AG09319 (cell line): ENCODE measurements at places on chromosomes 6 and 20.

DNA sequence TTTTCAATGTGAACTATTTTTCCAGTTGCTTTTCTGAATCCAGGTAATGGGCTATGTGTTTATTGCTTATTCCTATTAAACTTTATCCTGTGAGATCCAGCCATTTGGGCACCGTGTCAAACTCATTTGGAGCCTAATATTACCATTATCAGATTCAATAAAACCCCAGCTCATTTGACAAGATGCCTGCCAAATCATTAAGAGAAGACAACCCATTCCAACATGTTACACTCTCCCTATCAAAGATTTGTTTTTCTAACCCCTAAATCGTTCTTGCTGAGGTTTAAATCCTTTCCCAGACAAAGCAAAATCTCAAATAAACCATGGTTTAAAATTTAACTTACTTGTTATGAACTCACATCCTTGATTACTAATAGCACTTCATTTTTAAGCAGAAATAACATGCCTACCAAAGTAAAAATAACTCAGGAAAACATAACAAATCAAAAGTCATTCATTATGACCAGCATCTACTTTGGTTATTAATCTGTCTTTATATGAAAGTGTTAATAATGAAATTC is 130.0 kb upstream of the TCF21 start:
- no peak for DNase-seq

GRCh38 chr20:44714701-44715498 is at the start of gene CCN5:
Gene CCN5 (plus strand): TSS chr20:44715369. CDS start chr20:44715391, 22 bp downstream.
- no peak for DNase-seq

DNA sequence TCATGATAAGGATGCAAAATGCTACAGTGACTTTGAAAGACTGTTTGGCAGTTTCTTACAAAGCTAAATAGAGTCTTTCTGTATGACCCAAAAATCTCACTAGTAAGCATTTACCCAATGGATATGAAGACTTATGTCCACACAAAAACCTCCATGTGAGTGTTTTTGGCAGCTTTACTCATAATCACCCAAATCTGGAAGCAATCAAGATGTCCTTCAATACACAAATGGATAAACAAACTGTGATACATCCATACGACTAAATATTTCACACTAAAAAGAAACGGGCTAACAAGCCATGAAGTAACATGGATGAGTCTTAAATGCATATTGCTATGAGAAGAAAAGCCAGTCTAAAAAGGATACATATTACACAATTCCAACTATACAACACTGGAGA is 117.2 kb downstream of the PDE10A start:
- DNase-seq: no peak

DNA sequence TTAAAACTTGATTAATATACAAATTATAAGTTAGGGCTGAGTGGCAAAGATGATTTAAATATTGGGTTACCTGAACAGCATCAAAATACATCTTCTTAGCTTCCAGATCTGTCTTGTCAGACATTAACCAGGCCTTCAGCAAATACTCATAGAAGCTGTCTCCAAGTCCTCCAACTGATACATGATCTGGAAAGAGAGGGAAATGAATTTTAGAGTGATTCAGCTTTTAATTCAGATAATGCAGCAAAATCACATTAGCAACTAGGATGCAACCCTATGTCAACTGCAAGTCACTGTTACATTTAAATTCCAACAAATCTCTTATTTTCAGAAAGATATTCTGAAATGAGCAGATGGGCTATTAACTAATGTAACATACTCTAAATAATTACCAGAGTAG is 115.2 kb upstream of the FAM184A start:
- DNase-seq: no peak

DNA sequence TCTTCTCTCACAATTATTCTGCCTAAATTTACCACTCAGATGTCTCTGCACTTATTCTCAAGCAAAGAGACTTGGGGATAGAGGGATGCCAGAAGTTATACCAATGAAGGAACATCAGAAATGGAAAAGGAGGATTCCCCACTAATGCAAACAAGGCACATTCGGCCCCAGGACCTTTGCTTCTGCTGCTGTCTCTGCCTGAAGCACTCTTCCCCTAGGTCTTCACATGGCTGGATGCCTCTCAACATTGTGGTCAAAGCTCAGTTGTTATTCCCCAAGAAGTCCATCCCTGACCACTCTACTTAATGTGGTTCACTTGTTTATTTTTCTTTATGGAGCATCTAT is 508.7 kb downstream of the DOK5 start:
- no peak for DNase-seq

GRCh38 chr6:129136751-129137150 is 253.8 kb downstream of the LAMA2 start:
- DNase-seq: no peak

DNA sequence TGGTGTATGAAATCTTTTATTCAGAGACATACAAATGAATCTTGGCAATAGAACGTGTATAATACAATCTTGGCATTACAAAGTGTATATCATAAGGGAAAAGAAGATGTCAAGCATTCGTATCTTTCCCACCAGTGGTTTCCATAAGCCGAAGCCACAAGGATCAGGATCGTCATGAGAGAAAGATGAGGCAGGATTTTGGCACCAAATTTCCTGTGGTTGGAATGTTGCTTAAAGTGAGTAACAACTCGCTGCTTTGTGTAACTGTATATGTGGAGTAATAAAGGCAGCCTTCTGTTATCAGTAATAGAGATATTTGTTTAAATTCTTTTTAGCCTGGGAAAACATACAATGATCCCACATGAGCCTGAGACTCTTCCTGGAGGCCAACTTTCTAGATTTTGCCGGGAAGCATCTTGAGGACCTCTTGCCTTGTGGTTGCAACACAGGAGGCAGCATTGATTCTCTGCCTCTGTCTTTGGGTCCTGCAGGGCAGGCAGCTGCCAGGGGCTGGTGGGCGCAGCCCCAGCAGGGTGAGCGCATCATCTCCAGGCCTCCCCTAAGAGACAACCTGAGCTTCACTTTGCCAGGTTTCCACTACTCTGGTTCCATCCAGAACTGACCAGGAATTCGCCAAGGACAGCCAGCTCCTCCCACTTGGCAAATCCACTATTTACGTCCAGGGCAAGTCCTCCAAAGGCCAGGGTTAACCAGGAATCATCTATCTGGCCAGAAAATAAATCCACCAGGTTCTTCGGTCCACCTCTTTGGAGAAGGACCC is 230.9 kb upstream of the SULF2 start:
- peak; percentile 91 for DNase-seq

DNA sequence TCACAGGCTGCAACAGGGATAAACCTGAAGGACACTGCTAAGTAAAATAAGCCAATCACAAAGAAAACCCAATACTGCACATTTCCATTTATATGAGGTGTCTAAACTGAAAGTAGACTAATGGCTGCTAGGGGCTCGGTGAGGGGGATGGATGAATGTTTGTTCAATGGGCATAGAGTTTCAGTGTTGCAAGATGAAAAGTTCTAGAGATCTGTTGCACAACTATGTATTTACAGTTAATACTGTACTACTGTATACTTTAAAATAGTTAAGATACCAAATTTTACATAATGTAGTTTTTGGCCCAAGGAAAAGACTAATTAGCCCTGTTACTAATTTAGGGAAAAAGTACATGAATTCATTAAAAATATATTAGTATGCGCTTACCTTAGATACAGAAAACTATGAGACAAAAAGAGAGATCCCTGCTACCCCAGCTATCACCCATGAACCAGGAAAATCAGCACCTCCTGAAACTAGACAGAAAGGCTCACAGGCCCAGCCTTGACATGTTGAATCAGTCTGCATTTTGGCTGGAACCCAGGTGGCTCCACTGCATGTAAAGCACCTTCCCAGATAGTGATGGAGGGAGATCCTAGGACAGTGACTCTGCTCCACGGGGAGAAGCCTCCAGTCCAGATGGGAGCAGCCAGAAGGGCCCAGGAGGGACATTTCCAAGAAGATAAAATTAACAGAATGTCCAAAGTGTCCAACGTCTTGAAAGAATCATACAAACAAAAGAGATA is 16.1 kb downstream of the HLA-F start:
- DNase-seq: no peak

DNA sequence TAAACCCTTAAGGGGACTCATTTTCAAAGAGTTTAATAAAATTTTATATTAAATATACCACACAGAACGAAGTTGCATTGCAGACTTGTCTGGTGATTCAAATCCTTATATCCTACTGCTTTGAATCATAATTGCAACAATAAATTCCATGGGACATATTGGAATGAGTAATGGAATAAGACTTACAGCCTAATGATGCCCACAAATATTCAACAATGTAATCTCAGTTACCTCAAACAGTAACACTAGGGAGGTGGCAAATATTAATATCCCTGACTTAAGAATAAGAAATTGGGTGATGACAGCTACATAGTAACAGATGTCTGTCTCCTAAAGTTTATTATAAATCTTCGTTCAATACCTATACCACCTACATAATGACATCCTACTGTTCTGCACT is 52.6 kb downstream of the BMP5 start:
- DNase-seq: no peak

DNA sequence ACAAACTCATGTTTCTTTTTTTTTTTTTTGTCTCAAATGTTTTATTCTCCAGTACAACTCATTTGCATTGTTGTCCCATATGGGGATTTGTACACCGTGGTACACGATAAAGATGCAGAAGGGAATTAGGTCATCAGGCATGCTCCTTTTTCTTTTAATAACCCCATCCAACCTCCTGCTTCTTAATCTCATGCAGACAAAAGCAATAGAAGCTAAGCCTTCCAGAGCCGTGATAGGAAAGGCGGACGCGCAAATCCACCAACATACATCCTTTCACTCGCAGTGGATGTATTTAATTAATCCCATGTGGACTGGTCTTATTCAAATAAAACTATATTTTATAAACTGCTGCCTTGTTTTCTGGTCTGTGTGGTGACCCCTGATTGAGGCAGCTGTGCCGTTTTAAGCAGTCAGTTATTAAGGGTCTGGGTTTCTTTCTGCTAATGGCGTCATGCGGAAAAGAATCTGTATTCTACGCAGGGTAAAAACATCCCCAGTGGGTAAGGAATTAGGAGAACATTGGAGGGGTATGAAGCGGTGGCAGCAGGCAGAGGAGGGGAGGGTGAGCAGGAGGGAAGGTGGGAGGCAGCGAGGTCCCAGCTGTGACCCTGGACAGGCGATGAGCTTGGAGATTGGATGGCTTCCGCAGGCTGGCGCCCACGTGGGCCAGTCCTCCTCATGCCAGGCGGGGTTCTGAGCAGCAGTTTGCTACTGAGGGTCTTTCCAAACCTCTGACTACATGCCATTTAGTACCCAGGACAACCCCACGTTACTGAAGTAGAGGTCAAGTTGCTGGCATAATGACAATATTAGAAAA is 172.8 kb downstream of the LINC00237 start:
- no peak for DNase-seq

GRCh38 chr6:17178326-17178725 is 76.5 kb downstream of the STMND1 start:
- DNase-seq: no peak

GRCh38 chr6:145815309-145816274 is 997 bp upstream of the FBXO30 start:
- no peak for DNase-seq

DNA sequence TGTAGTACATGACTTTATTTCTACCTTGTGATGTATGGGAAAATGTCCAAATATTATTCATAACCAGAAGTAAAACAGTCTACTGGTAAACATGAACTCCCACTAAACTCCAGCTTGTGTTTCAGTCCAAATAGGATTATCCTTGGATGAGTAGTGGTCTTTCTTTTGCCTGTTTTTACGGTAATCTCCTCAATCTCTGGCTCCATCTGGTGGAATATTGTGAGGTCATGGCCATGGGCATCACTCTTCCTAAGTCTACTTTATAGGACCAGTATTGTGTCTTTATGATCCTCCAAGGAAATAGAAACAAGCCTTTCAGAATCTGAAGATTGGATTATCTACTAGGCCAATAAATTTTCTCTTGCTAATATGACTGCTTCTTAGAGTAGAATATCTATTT is 505.0 kb downstream of the BMP2 start:
- no peak for DNase-seq

DNA sequence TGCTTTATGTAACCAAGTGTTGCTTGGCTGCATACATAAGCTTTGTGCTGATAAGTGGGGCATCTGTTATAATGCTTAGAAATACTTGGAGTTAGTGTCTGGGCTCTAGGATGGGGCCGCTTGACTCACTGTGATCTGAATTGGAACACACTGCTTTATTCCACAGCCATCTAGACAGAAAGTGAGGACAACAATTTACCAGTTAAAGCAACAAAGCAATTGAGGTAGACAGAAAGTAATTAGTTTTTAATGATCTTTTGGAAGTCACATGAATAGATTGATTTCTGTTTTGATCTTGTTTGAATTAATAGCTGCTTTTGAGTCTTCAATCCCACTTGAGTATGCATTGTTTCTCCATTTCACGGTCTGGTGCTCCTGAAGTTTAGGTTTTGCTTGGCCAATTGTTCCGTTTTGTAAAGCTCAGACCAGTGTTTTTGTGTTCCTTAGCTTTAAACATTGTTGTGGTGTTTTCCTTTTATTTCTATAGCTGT is 157.5 kb downstream of the TRMT11 start:
- DNase-seq: no peak

- no peak for DNase-seq
Observed at GRCh38 chr6:162181741-162182401, 545.7 kb downstream of the PRKN start.

DNA sequence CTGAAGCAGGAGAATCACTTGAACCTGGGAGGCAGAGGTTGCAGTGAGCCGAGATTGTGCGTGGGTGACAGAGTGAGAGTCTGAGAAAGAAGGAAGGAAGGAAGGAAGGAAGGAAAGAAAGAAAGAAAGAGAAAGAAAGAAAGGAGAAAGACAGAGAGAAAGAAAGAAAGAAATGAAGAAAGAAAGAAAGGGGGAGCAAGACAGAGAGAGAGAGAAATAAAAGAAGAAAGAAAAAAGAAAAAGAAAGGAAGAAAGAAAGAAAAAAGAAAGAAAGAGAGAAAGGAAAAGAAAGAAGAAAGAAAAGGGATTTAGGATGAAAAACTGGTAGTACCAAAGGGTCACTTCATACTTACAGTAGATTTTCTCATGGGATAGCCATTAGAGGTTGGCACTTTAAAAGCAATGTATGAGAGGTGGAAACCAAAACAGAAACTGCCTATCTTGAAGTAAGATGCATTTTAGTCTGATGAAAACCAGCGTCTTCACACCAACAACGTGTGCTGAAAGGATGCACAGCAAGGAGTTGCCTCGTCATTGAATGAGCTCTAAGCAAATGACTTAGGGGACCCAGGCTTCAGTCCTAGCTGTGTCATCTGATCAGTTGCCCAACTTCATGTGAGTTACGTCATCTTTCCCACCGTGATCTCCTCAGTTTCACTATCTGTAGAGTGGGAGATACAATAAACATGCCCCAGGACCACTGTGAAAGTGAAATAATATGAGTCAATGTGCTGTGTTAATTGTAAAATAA is 133.9 kb upstream of the NEDD9 start:
- no peak for DNase-seq

GRCh38 chr6:5435449-5435848 is 174.1 kb downstream of the FARS2 start:
- DNase-seq: no peak

- no peak for DNase-seq
Observed at GRCh38 chr6:82568290-82568993, 204.8 kb downstream of the TPBG start.

- DNase-seq: no peak
Observed at GRCh38 chr6:8282380-8282779, 153.0 kb downstream of the SLC35B3 start.

GRCh38 chr20:53343448-53343847 is 250.2 kb downstream of the ZNF217 start:
- no peak for DNase-seq

- DNase-seq: no peak
Observed at GRCh38 chr20:58670102-58670501, 19.0 kb downstream of the STX16 start.
